Ascending aorta (tissue), 2 donors: ENCODE measurements at places on chromosomes 5 and 9. TPM values are rescaled to one million over a fixed set of nuclear protein-coding genes. Genes with fewer than 3 reads are reported as not detected.

FOXD4L6 gene
- not detected for total RNA-seq

C7 gene
- 179 TPM for total RNA-seq

ARSI gene
- not detected for total RNA-seq

PHF24 gene
- total RNA-seq, result not detected

SPATA31D4 gene
- not detected for total RNA-seq

PCA3 gene
- not detected for total RNA-seq

DNA sequence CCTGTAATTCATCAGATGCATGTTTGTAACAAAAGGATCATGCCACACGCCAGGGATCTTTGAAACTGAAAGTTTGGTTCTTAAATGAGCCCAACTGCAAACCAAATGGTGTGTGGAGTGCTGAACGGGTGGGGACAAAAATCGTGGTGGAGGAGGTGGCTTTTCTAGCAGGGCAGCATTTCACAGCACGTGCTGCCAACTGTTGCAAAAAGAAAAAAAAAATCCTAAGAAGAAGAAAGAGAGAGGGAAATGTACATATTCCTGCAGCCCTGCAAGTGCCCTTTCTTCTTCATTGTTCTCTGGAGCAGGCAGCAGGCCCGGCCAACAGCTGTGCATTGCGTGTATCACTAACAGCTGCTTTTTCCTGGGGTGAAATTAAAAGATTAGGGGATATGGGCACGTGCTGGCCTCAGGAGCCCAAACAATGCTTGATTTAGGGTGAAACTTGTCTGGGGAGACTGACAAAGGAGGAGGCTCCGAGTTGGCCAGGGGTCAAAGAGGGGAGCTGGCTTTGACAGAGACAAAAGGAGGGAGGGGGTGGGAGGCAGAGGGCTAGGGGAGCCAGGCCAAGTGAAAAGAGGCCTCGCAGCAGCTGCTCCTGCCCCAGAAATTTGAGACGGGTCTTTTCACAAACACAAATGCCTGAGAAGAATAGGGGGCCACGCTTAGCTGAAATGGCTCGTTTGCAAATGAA is 73.0 kb downstream of the GADD45G start:
- H3K27me3 ChIP-seq, result no peaks in the 10 kb centered on the region
- H3K36me3 ChIP-seq, result no peaks in the 10 kb centered on the region
- no peak for DNase-seq
- H3K4me3 ChIP-seq, result no peak overlapping the region
- no peaks in the 10 kb centered on the region for H3K4me1 ChIP-seq
- H3K27ac ChIP-seq, result no peak overlapping the region

- H3K27me3 ChIP-seq, result no peaks in the 10 kb centered on the region
- DNase-seq, result no peak
- H3K27ac ChIP-seq, result no peak overlapping the region
- H3K36me3 ChIP-seq, result no peaks in the 10 kb centered on the region
- H3K4me1 ChIP-seq, result no peaks in the 10 kb centered on the region
Measured at GRCh38 chr5:111198281-111198966, 25.8 kb upstream of the CAMK4 start.

DNA sequence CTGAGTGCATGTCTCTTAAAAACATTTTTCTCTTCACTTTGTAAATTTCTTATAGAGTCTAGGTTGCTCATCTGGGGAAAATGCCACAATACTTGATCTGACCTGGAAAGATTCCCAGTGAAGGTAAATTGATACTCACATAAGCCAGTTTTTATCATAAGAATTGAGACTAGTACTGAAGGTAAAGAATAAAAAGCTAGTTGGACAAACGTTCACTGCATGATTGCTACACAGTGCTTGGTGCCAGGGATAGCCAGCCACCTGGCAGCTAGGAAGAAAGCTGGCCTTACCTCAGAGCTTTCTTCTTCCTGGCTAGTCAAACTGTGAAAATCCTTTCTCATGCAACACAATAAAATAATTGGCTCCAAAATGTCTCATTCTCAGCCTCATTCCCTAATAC is 77.1 kb downstream of the MUSK start:
- DNase-seq, result no peak
- peak overlapping the region; percentile 93 for H3K27ac ChIP-seq
- peaks cover 5% of the 10 kb centered on the region for H3K4me1 ChIP-seq
- H3K36me3 ChIP-seq, result no peaks in the 10 kb centered on the region

GRCh38 chr9:106785200-106785599 is 77.8 kb upstream of the ZNF462 start:
- no peaks in the 10 kb centered on the region for H3K27me3 ChIP-seq
- no peak for DNase-seq
- H3K4me3 ChIP-seq, result no peak overlapping the region
- no peaks in the 10 kb centered on the region for H3K4me1 ChIP-seq

DNA sequence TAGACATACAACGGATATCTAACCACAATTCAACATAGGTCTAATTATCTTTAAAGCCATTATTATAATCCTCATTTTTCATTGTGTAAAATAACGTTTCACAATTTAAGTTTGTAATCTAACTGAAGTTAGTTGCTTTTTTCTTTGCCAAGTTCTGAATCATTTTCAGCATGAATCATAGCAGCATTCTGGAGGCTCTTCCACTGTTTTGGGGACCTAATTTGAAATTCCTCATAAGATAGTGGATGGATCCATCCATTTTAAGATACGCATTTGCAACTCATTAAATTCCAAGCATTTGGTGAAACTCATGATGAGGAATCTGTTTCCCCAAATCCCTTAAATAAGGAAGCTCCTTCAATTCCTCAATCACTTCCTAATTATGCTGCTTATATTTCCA is 447.1 kb upstream of the CDH10 start:
- no peak for DNase-seq
- no peak overlapping the region for H3K27ac ChIP-seq
- H3K4me1 ChIP-seq, result no peaks in the 10 kb centered on the region

DNA sequence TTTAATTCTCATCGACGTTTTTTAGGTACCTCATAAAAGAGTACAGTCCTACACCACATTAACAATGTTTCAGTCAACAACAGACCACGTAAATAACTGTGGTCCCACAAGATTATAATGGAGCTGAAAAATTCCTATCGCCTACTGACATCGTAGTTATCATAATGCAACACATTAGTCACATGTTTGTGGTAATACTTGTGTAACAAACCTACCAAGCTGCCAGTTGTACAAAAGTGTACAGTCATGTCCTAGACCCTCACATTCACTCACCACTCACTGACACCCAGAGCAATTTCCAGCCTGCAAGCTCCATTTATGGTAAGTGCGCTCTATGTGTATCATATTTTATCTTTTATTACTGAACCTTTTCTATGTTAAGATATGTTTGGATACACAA is 16.8 kb downstream of the GNAQ start:
- H3K27me3 ChIP-seq, result no peaks in the 10 kb centered on the region
- H3K4me3 ChIP-seq, result no peak overlapping the region
- DNase-seq, result no peak
- H3K27ac ChIP-seq, result no peak overlapping the region
- no peaks in the 10 kb centered on the region for H3K4me1 ChIP-seq
- H3K36me3 ChIP-seq, result no peaks in the 10 kb centered on the region

DNA sequence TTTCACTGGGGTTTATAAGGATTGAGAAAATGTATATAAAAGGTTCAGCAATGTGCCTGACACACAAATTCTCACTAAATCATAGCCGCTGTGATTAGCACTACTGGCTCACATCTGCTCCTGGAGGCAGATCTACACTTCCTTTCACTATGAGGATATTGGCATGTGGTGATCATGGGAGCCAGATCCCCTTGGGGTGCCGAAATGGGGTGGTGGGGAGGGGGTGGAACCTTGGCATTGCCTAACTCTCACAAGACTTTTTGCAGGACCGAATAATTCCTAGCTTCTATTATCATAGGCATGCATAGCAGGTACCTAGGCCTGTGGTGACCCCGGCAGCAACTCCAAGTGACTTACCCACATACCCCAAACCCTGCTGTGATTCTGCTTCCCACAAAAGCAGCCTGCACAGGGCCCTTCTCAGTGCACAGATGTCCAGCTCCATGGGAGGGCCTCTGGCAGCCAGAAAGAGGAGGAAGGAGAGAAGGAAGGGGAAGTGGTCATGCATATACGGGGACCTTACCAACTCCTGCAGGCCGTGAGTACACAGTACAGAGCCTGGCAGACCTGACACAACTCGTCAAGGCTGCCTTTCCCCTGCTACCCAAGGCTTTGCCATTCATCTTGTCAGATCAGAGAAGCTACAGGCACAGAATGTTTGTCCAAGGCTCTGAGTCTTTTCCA is 61.3 kb upstream of the IQGAP2 start:
- DNase-seq, result no peak
- H3K27me3 ChIP-seq, result no peaks in the 10 kb centered on the region
- H3K4me3 ChIP-seq, result no peak overlapping the region
- H3K4me1 ChIP-seq, result no peaks in the 10 kb centered on the region
- H3K27ac ChIP-seq, result no peak overlapping the region

DNA sequence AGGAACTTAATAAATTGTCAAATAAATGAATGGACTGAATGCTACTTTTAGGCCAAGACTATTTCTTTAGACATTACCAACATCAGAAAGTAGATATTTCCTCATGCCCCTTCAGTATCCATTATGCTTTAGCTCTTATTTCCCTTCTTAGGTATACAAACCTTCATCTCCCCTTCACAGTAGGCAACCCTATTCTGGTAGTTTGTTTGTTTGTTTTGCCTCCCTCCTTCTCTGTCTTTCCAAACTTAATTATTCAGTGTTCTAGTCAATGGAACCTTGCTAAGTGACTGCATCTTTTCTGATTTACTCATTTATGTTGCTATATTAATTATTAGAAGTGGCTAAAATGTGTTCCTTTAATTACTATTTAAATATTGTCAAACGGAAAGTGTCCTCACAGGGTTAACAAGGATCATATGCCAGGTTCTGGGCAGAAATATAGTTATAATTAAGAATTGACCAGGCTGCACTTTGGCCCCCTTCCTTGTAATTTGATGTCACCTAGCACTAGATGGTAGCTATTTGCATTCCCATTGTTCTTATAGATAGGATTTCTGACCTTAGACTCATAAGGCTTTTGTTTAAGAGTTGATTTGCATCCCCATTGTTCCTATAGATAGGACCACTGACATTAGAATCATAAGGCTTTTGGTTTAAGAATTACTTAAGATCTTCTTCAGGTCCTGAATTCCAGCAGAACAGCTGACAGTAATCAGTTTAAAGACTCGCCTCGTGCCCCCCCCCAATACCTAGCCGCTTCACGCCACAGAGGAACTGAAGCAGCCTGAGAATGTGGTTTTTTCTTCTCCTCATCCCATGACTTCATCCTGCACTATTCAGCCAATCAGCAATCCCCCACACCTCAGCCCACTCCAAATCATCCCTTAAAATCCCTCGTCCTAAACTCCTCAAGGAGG is 84.4 kb upstream of the NUDT12 start:
- no peaks in the 10 kb centered on the region for H3K36me3 ChIP-seq
- H3K4me1 ChIP-seq, result no peaks in the 10 kb centered on the region
- no peak overlapping the region for H3K27ac ChIP-seq
- DNase-seq, result no peak

GRCh38 chr5:86918246-86918645 is 300.5 kb downstream of the COX7C start:
- H3K4me3 ChIP-seq, result no peak overlapping the region

GRCh38 chr9:77829420-77829819 is 181.3 kb upstream of the GNA14 start:
- H3K27me3 ChIP-seq, result no peaks in the 10 kb centered on the region
- H3K4me1 ChIP-seq, result peaks cover 3% of the 10 kb centered on the region
- H3K27ac ChIP-seq, result no peak overlapping the region
- H3K36me3 ChIP-seq, result no peaks in the 10 kb centered on the region

GRCh38 chr5:180084638-180085561 is 13.3 kb upstream of the RNF130 start:
- no peak overlapping the region for H3K4me3 ChIP-seq
- DNase-seq, result no peak
- no peaks in the 10 kb centered on the region for H3K36me3 ChIP-seq
- no peak overlapping the region for H3K27ac ChIP-seq

DNA sequence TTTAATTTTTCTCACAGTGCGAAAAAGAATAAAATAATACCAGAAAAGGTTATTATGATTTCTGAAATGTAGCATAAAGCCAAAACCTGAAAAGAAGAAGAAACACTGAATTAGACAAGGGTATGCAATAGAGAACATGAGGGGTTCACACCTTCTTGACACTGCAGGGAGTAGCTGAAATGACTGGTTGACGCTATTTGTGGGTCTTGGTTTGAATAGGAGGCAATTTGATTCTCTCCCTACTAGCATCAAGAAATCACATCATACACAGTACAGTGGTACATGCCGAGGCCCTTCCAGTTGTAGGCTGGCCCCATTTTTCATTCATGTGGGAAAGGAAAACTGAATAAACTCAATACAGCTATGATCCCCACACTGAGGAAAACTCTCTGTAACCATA is 68.6 kb downstream of the NR3C1 start:
- no peak for DNase-seq
- H3K36me3 ChIP-seq, result no peaks in the 10 kb centered on the region
- no peaks in the 10 kb centered on the region for H3K27me3 ChIP-seq
- peaks cover 10% of the 10 kb centered on the region for H3K4me1 ChIP-seq

DNA sequence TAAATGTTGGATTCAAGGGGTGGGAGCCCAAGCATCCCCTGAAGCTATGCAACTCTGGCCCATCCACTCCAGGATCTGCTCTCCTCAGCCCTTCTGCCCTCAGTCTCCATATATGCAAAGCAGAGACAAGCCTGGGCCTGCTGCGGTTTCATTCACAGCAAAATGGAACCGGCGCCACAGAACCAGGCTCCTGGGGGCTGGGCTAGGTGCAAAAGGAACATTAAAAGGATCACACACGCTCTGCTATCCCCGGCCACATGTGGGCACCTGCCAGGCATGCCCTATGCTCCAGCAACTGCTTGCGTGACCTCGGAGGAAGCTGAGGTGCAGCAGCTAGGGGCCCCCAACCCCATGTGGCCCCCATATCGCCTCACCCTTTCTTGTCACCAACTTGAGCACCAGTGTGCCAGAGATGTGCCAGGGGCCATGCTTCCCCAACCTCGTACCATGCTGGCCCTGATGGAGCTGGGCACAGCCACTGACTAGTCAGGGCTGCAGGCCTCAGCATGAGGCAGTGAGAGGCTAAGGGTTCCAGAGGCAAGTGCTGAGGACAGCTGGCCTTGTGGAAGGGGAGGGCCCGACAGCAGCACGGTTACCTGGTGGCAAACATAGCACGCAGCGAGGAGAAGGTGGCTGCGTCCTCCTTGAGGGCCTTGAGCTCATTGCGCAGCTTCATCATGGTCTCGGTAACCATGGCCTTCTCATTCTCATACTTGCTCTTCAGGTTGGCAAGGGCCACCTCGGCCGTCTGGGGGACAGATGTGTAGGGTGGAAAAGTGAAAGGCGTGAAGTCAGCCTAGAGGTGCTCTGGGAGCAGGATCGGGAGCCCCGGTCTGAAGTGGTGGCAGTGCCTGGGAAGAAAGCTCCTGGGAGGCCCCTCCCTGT is 47.2 kb downstream of the BICD2 start:
- no peaks in the 10 kb centered on the region for H3K27me3 ChIP-seq
- peaks cover 92% of the 10 kb centered on the region for H3K36me3 ChIP-seq
- no peak overlapping the region for H3K4me3 ChIP-seq
- DNase-seq, result no peak
- no peaks in the 10 kb centered on the region for H3K4me1 ChIP-seq

- no peaks in the 10 kb centered on the region for H3K36me3 ChIP-seq
- no peak overlapping the region for H3K4me3 ChIP-seq
- no peak for DNase-seq
- H3K4me1 ChIP-seq, result no peaks in the 10 kb centered on the region
- no peaks in the 10 kb centered on the region for H3K27me3 ChIP-seq
- H3K27ac ChIP-seq, result no peak overlapping the region
Measured at GRCh38 chr5:50853151-50853550, 186.7 kb downstream of the PARP8 start.

GRCh38 chr5:95773335-95774059 is 42.4 kb downstream of the RHOBTB3 start:
- no peak for DNase-seq
- no peak overlapping the region for H3K27ac ChIP-seq
- no peaks in the 10 kb centered on the region for H3K4me1 ChIP-seq
- H3K36me3 ChIP-seq, result no peaks in the 10 kb centered on the region
- no peak overlapping the region for H3K4me3 ChIP-seq
